ENCODE measurements at places on chromosomes 4 and X. TPM values are rescaled to one million over a fixed set of nuclear protein-coding genes. Genes with fewer than 3 reads are reported as not detected.

DNA sequence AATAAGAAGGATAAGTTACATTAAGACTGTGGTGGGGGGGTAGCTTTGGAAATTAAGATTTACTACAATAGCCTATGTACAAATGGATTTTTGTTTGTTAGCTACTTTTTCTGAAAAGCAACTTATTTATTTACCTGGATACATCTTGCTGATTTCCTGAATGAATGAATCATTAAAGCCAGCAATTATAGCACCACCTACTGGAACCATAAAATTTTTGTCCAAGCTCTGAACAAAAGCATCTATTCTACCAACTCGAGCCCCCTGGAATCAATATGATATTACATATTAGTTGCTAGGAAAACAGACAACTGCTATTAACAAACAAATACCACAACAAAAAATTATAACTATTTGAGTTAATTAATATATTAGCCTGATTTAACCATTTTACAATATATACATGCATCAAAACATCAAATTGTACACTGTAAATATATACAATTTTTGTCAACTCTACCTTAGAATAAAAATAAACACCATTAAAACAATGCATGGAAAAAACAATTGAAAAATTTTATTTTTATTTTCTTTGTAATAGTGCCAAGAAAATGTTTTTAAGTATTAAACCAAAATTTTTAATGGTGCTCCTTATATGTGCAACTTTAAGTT is 15.3 kb downstream of the SEPSECS start:
- no peak for DNase-seq

DNA sequence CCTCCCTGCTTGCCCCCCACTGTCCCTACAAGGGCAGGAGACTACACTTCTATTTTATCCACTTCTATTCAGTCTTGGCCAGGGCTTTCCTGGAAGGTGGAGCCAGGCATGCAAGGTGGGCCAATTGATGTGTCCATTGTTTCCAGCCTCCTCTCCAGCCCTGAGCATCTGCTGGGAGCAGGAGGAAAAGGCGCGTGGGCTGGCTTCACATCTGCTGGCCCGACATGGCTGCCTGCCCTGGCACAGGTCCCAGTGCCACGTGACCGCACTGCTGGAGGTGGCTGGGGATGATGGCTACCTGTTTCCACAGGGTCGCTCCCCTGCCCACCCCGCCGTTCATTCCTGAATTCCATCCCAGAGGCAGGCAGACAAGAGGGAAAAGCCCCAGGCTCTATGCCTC is 247.7 kb downstream of the AFAP1 start:
- peak; percentile 22 for DNase-seq

GRCh38 chrX:134546187-134546586 is 86.2 kb downstream of the HPRT1 start:
- DNase-seq = no peak

TMEM150C gene
- total RNA-seq = 7.7 TPM

SEL1L3 gene
- total RNA-seq = 60.3 TPM

GNRHR gene
- total RNA-seq = not detected

GRCh38 chr4:23324021-23324690 is 565.7 kb downstream of the PPARGC1A start:
- no peak for DNase-seq

All from kidney (tissue), 22 donors.